ENCODE measurements at places on chromosomes 3 and 15. TPM values are rescaled to one million over a fixed set of nuclear protein-coding genes. Genes with fewer than 3 reads are reported as not detected.

Gene CXCR6
- not detected for total RNA-seq

DNA sequence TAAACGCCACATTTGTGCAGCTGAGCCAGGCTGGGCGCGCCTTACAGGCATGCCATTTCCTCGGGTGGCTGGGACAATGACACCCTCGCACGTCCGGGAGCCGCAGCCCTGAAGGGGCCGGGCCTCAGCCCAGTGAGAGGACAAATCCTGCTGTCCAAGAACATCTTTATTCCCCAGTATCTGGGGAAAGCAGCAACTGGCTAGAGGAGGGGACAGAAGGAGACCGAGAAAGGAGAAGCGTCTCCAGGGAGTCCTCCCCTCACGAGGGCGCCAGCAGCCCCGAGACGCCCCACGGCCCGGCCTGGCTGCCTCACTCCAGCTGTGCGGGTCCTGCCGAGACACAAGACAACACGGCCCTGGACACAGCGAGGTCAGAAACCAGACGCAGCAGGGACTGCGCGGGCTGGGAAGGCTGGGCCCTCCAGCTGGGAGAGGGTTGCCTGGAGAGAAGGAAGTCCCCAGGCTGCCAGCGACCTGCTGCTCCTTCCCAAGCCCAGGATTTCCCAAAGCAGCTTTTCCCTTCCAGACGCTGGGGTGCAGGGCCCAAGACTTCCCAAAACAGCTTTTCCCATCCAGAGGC lies 130.2 kb downstream of the CHSY1 start:
- no peak for DNase-seq

DNA sequence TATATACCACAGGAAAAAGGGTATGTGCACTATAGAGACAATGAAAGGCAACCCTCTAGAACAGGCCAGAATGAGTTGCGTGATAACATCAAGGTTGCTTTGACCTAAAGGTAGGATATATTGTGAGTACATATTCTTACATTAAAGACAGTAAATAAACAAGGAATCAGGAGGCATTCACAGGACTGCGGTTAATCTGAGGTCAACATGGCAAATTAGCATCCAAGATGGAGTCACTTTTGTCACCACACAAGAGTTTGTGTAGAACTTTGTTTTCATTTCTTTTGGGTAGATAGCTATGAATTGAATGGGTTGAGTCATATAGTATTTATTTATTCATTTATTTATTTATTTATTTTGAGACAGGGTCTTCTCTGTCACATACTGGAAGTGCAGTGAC lies 11.5 kb upstream of the SCAP start:
- DNase-seq, result no peak

Gene CCDC33
- total RNA-seq, result not detected

DNA sequence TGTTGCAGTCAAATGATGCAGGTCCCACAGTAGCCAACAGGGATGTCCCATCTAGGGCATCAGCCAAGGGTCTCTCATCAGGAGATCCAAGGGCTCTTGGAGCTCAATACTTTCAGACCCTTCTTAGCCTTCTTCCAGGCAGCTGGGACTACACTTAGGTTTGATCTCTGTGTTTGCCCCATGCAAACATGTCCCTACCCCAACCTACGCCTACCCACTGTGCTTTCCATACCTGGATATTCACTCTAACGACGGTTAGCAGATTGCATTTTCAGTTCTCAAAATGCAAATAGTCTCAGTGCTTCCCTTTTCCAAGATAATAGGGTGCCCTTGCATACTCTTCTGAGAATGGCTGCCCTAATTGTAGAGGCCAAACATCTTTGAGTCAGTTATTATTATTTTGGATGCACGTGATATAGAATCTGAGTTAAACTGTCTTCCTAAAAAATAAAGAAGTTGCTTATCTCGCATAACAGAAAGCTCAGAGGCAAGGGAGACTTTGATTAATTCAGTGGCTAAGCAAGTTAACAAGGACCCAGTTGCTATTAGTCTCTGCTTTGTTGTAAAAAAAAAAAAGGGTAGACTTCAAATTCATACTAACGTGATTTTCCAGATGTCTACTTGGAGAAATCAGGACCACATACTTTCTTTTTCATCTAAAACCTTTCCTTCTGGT lies 1.0 kb upstream of the CEP70 start:
- no peak for DNase-seq
